Stimulated activated CD4-positive, alpha-beta T cell treated with anti-CD3 and anti-CD28 coated beads, TNF-alpha, amount 100 ng/mL, for 4 hours (primary cell): ENCODE measurements at places on chromosomes 5 and 9.

- DNase-seq: no peak
Observed at GRCh38 chr9:131545003-131545785, at the start of gene PRRT1B. PRRT1B (plus strand) TSS chr9:131545523; CDS start chr9:131545616, 93 bp downstream.

DNA sequence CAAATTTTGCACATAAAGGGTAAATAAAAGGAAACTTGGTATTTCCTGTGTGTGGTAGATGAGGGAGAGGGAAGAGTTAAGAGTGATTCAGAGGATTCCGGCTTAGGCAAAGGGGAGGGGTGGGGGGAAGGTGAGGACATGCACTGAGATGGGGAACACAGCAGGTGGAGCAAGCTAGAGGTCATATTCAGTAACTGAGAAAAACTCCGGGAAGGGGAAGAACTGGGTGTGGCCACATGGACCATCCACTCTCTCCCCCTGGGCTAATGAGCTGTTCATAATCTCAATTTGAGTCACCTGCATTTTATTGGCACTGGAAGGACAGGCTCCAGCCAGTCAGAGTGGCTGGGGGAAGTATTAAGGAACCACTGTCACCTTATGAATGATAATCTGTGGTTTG is 45.1 kb upstream of the UGCG start:
- no peak for DNase-seq

GRCh38 chr5:174220417-174220816 is 174.9 kb downstream of the NSG2 start:
- DNase-seq: no peak

- no peak for DNase-seq
Observed at GRCh38 chr9:2984491-2984890, 140.6 kb upstream of the PUM3 start.

DNA sequence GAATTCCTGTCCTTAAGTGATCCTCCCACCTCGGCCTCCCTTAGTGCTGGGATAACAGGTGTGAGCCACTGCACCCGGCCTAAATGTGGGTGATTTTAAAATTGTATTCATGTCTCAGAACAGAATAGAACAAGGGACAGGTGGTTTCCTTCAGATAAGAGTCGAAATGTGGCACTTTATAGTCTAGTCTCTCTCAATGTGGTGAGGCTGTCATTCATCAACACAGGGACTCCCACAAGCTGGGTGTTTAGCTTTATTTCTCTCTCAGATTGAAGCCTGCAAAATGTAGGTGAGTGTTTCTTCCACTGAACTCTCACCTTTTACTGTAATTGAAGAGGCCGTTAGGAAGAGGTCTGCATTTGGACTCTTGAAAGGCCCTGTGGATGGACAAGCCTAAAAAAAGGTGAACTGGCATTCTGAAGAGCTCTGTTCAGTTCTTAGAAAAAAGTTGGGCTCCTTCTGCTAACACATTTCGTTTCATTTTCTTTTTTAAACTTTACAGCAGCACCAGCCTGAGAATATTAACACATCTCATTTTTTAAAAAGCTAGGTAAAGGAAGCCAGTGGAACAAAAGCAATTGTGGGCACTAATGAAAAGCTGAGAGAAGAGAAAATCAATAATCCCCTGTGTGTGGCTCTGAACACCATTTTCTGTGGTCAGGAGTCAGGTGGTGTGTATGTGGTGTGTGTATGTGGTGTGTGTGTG is 126.2 kb upstream of the SLC28A3 start:
- no peak for DNase-seq

- no peak for DNase-seq
Observed at GRCh38 chr9:112555844-112556482, 69.3 kb downstream of the KIAA1958 start.

GRCh38 chr5:42250-42649 is 49.7 kb upstream of the PLEKHG4B start:
- DNase-seq: no peak

- DNase-seq: no peak
Observed at GRCh38 chr5:14779975-14780374, 91.6 kb downstream of the ANKH start.

- no peak for DNase-seq
Observed at GRCh38 chr9:130116346-130116745, 55.9 kb upstream of the NCS1 start.

DNA sequence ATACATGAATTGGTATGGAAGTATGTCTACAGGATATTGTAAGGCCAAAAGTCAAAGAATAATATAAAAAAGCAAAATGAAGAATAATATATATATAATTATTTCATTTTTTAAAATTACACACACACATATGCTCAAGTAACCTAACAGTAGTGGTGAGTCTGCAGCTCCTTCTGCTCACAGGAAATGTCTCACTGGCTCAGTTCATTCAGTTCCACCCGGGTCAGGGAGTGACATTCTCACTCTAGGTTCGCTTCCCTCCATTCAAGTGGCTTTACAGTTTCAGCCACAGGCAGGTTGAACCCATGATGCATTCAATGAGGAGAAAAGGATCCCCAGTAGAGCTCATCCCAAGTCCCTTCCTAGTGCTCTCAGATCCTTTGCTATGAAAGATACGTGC is 90.8 kb downstream of the SUSD1 start:
- DNase-seq: no peak

- DNase-seq: no peak
Observed at GRCh38 chr5:67375606-67376005, 179.0 kb upstream of the CD180 start.

DNA sequence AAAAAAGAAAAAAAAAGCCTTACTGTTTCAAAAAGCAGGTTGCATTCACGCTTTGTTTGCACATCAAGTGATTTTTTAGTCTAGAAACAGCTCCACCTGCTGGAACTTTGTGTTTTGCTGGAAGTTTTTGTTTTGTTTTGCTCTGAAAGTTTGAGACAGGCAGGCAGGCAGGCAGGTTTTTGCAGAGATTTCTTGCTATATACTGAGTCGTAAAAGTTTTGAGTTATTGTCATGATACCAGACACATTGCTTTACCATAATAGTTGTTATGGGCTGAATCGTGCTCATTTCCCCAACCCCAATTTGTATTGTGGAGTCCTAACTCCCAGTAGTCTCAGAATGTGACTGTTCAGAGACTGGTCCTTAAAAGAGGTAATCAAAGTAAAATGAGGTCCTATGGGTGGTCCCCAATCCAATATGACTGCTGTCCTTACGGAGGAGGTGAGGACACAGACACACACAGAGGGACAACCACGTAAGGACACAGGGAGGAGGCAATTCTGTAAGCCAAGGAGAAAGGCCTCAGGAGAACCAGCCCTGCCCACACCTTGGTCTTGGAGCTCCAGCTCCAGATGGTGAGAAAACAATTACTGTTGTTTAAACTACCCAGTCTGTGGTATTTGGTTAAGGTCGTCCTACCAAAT is 20.9 kb downstream of the OR2Y1 start:
- DNase-seq: no peak

GRCh38 chr9:10921671-10922070 is 308.9 kb upstream of the PTPRD start:
- no peak for DNase-seq

- no peak for DNase-seq
Observed at GRCh38 chr5:140734354-140734753, 34.1 kb downstream of the ZMAT2 start.

- DNase-seq: no peak
Observed at GRCh38 chr5:15300141-15300540, 199.8 kb upstream of the FBXL7 start.

GRCh38 chr5:177431317-177432142 is 5.1 kb downstream of the GRK6 start:
- DNase-seq: no peak

GRCh38 chr9:91882627-91883026 is 67.4 kb downstream of the ROR2 start:
- no peak for DNase-seq

DNA sequence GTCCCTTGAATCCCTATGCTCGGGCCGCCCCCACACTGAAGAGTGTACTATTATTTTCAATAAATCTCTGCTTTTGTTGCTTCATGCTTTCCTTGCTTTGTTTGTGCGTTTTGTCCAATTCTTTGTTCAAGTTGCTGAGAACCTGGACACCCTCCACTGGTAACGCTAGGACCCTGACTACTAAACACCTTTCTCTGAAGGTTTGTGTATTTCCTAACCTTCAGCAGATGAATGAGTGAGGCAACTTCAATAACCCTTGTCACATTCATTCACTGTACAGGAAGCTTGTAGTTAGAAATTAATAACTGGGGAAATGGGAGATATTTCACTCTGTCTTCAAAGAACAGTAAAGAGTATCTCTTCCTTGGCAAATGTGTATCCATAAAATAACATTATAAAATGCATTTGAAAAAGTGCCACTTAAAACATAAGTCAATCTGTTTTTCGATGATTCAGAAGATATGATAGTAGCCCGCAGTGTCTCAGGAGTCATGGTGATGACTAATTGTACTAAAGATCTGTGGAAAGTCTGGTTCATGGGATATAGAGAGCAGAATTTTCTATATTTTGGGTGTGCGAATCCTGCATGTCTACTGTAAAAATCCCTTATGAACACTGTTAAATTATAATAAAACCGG is 43.2 kb upstream of the ANKH start:
- no peak for DNase-seq

GRCh38 chr9:113669522-113670115 is 206.1 kb downstream of the RGS3 start:
- no peak for DNase-seq

GRCh38 chr5:154257046-154257445 is 66.5 kb downstream of the GALNT10 start:
- DNase-seq: no peak

DNA sequence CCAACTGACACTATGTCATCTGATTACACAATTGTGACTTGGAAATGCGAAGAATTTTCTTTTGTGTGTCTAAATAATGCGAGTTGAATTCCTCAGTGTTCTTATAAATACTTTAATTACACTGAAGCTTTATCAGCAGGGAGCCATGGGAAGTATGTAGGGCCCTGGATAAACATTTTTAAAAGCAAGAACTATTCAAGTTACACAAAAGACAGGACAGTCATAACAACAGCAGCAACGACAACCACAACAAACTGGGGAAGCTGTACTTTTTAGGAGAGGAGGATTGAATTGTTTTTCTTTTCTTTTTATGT is 250.3 kb upstream of the ZNF608 start:
- DNase-seq: no peak

GRCh38 chr9:76591256-76591950 is 132.4 kb downstream of the GCNT1 start:
- DNase-seq: no peak

GRCh38 chr5:5497152-5497788 is 74.8 kb downstream of the ICE1 start:
- no peak for DNase-seq

DNA sequence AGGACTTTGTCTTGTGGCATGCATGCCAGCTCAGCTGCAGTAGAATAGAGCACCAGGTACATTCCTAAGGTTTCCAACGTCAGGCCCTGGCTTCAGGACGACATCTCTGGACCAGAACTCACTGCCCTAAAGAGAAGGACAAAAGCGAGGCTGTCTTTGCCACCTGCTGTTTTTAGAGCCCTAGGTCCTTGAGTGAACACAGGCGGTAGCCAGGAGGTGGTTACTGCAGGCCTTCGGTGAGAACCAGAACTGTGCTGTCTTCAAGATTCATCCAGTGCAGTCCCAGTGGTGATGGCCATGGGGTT is 288.9 kb upstream of the CDH18 start:
- no peak for DNase-seq

DNA sequence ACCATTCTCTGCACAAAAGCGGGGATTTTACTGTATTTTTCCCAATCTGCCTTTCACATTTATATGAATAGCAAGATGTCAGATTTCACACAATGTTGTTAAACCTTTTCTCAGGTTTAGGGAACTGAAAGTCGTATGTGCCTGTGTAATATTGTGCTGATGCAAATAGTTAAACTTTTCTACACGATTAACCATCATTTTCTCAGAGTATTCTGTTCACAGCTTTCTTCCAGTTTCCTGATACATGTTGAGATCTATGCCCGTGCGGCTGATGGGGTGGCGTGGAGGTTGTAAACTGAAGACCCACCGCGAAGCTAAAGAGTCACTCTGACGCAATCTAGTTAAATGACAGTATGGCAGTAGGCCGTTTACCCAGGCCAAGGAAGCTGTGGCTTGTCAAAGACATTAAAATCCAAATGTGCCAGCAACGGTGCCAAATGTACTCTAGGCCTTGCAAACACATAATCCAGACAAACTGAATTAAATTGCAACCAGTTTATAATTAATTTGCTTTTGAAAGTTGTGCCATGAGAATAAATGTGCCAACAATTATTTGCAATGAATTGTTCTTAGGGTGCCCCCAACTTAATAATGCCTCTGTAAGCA is 145.7 kb downstream of the EBF1 start:
- DNase-seq: no peak

DNA sequence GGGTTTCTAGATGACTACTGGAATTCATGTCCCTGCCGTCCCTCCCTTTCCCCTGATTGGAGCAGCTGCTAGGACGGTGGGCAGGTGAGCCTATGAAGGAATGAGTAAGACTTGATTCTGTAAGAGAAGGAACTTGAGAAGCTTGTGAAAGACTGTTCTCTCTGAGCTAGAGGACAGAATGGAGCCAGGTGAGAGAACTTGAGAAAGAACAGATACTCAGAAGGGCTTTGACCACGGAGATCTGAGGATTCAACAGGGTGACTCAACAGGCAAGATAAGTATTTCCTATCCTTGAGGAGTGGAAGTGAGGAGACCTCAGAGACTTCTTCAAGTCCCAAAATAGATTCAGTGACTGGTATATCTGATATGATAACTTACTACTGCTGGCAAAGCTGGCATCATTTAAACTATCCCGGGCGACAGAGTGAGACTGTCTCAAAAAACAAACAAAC is 41.9 kb downstream of the HSDL2 start:
- DNase-seq: no peak

DNA sequence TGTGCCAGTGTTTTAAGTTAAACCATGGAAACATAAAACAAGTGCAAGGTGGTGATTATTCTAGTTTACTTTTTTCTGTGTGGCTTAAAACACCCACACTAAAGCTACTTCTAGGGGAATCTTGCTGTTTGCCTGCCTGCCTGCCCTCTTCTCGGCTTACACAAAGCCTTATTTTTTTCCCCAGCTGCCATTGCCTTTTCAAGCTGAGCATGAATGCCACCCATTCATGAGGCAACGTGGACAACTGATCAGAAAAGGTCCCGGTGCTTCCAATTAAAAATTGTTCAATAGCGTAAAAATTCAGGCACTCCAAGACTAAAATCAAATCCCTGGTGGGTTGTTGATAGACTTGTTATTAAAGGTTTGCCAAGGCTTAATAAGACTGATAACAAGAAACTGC is 401.4 kb downstream of the TMEM161B start:
- no peak for DNase-seq

DNA sequence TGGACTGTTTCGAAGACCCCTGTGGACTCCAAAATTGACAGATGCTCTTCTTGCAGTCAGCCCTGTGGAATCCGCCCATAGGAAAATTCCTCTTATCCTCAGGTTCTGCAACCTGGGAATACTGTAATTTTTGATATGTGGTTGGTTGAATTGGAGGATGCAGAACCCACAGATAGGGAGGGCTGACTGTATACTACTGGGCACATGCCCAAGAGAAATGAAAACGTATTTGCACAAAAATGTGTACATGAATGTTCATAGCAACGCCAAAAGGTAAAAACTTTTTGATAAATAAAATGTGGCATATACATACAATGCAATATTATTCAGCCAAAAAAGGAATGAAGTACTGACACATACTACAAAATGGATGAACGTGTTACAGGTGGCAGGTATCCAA is 1.9 kb upstream of the SNAPC3 start:
- DNase-seq: no peak
